ENCODE measurements at places on chromosomes 7 and 10. TPM values are rescaled to one million over a fixed set of nuclear protein-coding genes. Genes with fewer than 3 reads are reported as not detected.

DNA sequence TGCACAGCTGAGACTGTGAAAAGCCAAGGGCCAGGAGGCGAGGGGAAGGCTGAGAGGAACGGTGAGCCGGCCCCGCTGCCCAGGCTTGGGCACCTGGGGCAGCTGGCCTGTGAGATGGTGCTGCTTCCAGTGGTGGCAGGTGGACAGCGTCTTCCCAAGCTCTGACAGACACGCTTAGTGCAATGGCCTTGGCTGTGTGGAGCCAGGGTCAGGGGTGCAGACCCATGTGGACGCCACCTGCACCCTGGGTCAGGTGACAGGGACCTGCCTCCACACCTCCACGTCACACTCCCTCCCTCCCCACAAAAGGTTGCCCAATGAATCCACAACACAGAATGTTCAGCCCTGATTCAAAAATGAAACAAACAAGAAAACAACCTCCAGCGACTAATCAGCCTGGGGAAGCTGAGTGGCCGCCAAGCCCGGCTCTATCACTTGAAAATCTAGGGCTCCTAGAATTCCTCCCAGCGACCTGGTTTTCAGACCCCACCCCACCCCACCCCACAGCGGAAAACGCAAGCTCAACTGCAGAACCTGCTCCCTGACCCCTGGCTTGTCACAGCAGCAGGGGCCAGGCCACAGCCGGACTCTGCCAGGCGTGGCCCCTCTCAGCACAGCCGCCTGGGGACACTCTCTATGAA, 54.3 kb downstream of the PRKAG2 start:
- peaks cover 4% of the 10 kb centered on the region for H3K36me3 ChIP-seq
- no peak for DNase-seq
- H3K4me1 ChIP-seq = no peaks in the 10 kb centered on the region
- H3K27ac ChIP-seq = no peak overlapping the region
- no peak overlapping the region for H3K4me3 ChIP-seq

The PLEKHS1 gene
- not detected for total RNA-seq

The ADAM8 gene
- total RNA-seq = 23.2 TPM

DNA sequence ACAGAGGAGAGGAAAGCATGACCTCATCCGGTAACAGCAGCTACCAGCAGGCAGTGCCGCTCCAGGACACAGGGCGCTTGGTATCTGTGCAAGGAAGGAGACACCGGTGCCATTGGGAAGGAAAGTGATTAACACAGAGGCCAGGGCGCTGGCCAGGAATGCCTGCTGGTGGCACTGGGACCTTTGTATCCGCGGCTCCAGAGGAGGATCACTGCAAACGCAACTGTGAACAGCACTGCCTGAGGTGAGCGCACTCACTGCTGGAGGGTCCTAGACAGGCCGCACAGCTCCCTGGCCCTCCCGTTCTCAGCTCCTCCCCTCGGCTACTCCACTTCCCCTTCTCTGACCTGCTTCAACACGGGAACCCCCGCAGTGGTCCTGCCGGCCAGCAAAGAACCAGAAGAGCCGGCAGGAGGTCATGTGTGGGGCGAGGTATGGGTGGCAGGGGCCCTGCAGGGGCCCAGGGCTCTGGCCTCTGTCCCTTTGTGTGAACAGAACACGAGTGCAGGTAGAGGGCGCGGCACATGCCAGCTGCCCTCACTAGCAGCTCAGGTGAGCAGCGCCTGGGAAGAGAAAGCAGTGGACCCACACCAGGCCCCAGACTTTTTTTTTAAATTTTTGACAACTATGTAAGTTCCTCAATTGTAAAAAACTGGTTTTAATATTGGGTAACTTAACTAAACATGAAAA, 107.6 kb downstream of the VIPR2 start:
- no peak overlapping the region for H3K27ac ChIP-seq
- no peaks in the 10 kb centered on the region for H3K4me1 ChIP-seq
- H3K36me3 ChIP-seq = no peaks in the 10 kb centered on the region
- no peak overlapping the region for H3K4me3 ChIP-seq
- no peaks in the 10 kb centered on the region for H3K27me3 ChIP-seq

The SLC29A3 gene
- total RNA-seq = 4.0 TPM

GRCh38 chr7:1537535-1538412, 7.3 kb downstream of the MAFK start:
- no peaks in the 10 kb centered on the region for H3K27me3 ChIP-seq
- DNase-seq = peak; percentile 35
- H3K36me3 ChIP-seq = peaks cover 38% of the 10 kb centered on the region
- H3K4me3 ChIP-seq = peak overlapping the region; percentile 70
- H3K27ac ChIP-seq = peak overlapping the region; percentile 75

The EMX2 gene
- total RNA-seq = not detected

DNA sequence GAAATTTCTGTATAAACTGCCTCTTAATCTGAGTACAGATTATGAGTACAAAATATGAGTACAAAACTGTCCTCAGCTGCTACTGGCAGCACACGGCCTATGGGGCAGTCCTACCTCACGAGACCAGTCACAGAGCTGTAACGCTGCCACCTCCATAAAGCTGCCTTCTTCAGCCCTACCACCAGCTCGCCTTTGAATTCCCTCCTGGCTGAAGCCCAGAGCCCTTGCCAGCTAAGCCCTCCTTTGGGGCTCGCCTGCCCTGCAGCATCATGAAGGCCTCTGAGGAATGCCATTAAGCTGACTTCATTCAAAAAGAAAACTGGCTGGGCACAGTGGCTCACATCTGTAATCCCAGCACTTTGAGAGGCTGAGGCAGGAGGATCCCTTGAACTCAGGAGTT, 180.0 kb upstream of the SH2B2 start:
- H3K36me3 ChIP-seq = peaks cover 41% of the 10 kb centered on the region
- H3K27me3 ChIP-seq = no peaks in the 10 kb centered on the region
- no peak overlapping the region for H3K27ac ChIP-seq
- H3K4me1 ChIP-seq = peaks cover 6% of the 10 kb centered on the region
- DNase-seq = no peak

The CYP3A5 gene
- total RNA-seq = 0.83 TPM

GRCh38 chr7:37732253-37732652, 48.7 kb downstream of the GPR141 start:
- peaks cover 42% of the 10 kb centered on the region for H3K4me1 ChIP-seq
- no peaks in the 10 kb centered on the region for H3K27me3 ChIP-seq
- peak overlapping the region; percentile 46 for H3K4me3 ChIP-seq
- DNase-seq = peak; percentile 97
- peaks cover 12% of the 10 kb centered on the region for H3K36me3 ChIP-seq
- H3K27ac ChIP-seq = peak overlapping the region; percentile 82

GRCh38 chr7:54544149-54544526, 2.0 kb downstream of the VSTM2A start:
- no peak overlapping the region for H3K27ac ChIP-seq
- no peak overlapping the region for H3K4me3 ChIP-seq
- no peaks in the 10 kb centered on the region for H3K36me3 ChIP-seq
- no peaks in the 10 kb centered on the region for H3K4me1 ChIP-seq
- DNase-seq = no peak

The PAPOLB gene
- not detected for total RNA-seq

GRCh38 chr7:95104739-95105138, 197.3 kb downstream of the PPP1R9A start:
- peaks cover 11% of the 10 kb centered on the region for H3K4me1 ChIP-seq
- no peaks in the 10 kb centered on the region for H3K36me3 ChIP-seq
- peak overlapping the region; percentile 12 for H3K27ac ChIP-seq
- peak; percentile 72 for DNase-seq
- no peaks in the 10 kb centered on the region for H3K27me3 ChIP-seq

The CPEB3 gene
- total RNA-seq = 2.8 TPM

DNA sequence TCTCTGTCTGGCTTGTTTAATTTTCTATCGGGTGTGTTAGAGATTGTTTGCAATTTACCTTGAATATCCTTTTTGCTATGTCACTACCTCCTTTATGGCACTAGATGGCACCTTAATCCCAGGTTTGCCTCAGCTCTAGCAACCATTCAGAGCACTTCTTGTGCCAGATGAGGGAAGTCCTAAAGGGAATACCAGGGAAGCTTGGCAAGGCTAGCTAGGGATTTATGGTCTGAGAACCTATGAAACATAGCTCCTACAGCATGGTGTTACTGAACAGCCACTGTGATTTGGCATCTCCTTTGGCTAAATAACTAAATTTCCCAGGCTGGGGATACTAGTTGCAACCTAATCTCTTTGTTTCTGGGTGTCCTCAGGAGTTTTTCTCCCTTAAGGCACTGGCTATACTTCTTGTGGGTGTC, 69.0 kb upstream of the VOPP1 start:
- H3K4me3 ChIP-seq = no peak overlapping the region
- no peak overlapping the region for H3K27ac ChIP-seq
- peak; percentile 84 for DNase-seq
- H3K4me1 ChIP-seq = no peaks in the 10 kb centered on the region

- H3K27ac ChIP-seq = no peak overlapping the region
- H3K36me3 ChIP-seq = peaks cover 6% of the 10 kb centered on the region
- no peaks in the 10 kb centered on the region for H3K4me1 ChIP-seq
- DNase-seq = no peak
Measured at GRCh38 chr7:111841596-111842205, 279.4 kb upstream of the IMMP2L start.

The ZNF783 gene
- total RNA-seq = 39.5 TPM

- peak overlapping the region; percentile 91 for H3K27ac ChIP-seq
- no peaks in the 10 kb centered on the region for H3K27me3 ChIP-seq
- H3K4me1 ChIP-seq = peaks cover 53% of the 10 kb centered on the region
Measured at GRCh38 chr7:106425017-106425719, 140.4 kb upstream of the NAMPT start.

- peaks cover 27% of the 10 kb centered on the region for H3K36me3 ChIP-seq
- H3K27me3 ChIP-seq = no peaks in the 10 kb centered on the region
- peak; percentile 38 for DNase-seq
- H3K4me3 ChIP-seq = no peak overlapping the region
- no peak overlapping the region for H3K27ac ChIP-seq
Measured at GRCh38 chr10:5720182-5720581, 35.5 kb downstream of the TASOR2 start.

- H3K4me1 ChIP-seq = peaks cover 14% of the 10 kb centered on the region
- H3K27ac ChIP-seq = no peak overlapping the region
- DNase-seq = no peak
- no peaks in the 10 kb centered on the region for H3K27me3 ChIP-seq
- H3K36me3 ChIP-seq = no peaks in the 10 kb centered on the region
Measured at GRCh38 chr7:131897790-131898165, 341.4 kb upstream of the PODXL start.

The MMD2 gene
- total RNA-seq = not detected

The STEAP4 gene
- total RNA-seq = not detected

Measured in MCF 10A (cell line).